ENCODE measurements at places on chromosomes 2 and 18.
A peak's percentile ranks its signal among the peaks of the same experiment; 100 is the strongest.

DNA sequence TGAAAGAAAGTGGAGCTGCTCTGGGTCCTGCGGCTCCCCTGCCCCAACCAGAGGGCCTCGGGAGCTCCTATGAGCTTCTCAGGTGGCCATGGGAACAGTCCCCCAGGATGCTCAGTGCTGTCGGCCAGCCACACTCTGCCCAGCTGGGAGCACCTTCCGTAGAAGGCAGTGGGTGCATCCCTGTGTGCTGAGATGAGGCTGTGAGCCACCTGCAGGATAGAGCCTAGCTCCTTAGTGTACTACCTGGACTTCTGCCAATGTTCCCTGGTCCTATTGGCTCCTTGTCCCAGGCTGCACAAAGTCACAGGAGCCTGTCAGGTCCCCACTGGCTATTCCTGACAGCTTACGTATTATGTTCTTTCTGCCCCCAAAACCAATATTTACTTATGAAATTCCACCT, 16.1 kb downstream of the PRELID3A start:
- DNase-seq: no peak

DNA sequence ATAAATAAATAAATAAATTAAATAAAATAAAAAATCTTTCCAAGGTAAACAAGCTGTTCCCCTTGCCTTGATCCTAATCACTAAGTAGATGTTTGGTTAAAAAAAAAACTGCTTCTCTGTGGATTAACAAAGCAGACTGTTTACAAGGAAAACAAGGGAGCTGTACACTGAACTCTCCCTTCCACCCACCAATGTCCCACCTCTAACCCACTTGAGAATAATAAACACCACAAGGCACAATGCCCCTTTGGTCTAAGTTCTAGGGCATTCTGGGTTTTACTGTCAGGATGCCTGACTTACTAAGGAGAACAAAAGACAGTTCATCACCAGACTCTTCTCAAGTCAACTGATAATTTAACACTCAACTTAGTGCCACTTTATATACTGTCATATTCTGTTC, 83.5 kb downstream of the NCKAP1 start:
- DNase-seq: no peak

DNA sequence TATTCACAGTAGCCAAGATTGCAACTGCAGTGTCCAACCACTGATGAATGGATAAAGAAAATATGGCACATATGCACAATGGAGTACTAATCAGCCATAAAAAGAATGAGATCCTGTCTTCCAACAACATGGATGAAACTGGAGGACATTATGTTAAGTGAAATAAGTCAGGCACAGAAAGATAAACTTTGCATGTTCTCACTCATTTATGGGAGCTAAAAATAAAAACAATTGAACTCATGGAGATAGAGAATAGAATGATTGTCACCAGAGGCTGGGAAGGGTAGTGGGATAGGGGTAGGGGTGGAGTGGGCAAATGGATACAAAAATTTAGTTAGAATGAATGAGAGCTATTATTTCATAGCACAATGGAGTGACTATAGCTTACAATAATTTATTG, 305.5 kb upstream of the ETAA1 start:
- no peak for DNase-seq

- no peak for DNase-seq
These were observed 133.4 kb downstream of the ZNF407 start for GRCh38 chr18:74731097-74731496.

DNA sequence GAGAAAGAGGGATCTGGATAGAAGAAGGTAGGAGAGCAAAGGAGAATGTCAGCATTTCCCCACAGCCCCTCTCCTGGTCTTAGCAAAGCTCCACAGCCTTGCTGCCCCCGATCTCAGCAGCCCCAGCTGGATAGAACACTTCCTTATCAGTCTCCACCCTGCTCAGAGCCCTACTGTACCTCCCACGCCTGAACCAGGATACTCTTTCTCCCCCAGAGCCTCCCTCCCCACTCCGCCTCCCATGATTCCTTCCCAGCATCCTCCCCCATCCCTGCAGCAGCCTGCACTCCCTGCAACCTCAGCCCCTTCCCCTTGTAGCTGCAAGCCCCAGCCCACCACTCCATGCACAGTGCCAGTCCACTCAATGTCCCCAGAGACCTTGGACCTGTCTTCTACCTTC, 25.8 kb downstream of the PLB1 start:
- no peak for DNase-seq

DNA sequence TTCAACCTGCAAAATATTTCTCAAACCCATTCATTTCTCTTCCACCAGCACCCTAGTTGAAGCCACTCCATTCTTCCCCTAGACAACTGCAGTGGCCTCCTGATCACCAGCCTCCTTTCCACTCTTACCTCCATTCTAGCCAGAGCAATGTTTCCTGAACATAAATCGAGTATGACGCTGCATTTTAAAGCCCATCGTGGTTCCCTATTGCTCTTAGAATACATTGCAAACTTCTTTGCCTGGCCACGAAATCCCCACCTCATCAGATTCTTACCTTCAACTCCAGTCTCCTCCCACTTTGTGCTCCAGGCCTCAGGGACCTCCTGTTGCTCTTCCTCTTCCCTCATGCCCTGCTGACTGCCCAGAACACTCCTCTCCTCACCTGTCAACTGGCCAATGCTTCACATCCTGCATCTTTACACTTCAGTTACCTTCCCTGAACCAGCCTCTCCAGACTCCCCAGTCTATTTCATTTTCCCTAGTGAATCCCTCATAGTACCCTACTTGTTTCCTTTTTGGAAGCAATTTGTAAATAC, 176.5 kb upstream of the CTAGE1 start:
- DNase-seq: no peak

DNA sequence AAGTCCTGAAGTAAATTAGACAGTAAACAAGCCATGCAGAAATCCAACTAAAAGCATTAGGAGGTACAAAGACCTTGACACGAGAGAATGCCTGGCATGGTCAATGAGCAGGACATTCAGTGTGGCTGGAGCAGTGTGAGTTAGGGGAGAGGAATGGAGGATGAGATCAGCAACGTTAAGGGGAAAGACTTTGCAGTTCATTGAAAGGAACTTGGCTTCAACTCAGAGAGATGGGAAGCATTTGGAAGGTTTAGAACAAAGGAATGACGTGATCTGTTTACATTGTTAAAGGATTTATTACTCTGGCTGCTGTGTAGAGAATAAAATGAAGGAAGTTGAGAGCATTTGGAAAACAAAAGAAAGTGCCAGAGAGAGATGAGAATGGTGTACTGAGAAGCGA, 621.3 kb downstream of the XIRP2 start:
- peak; percentile 10 for DNase-seq
